Mammary epithelial cell (primary cell): ENCODE measurements at places on chromosomes 11 and 22. TPM values are rescaled to one million over a fixed set of nuclear protein-coding genes. Genes with fewer than 3 reads are reported as not detected.

The GPR83 gene
- not detected in 2 replicates for total RNA-seq

The FUT4 gene
- 0.27 and 0.33 TPM in 2 replicates for total RNA-seq

The ZFTA gene
- total RNA-seq: 10.0 TPM

The FZD4 gene
- 1.3 TPM for total RNA-seq

The MTFP1 gene
- total RNA-seq: 1.5 TPM

The IGLL1 gene
- total RNA-seq: not detected

GRCh38 chr11:11218629-11218986 is 134.4 kb downstream of the CSNK2A3 start:
- DNase-seq: no peak

DNA sequence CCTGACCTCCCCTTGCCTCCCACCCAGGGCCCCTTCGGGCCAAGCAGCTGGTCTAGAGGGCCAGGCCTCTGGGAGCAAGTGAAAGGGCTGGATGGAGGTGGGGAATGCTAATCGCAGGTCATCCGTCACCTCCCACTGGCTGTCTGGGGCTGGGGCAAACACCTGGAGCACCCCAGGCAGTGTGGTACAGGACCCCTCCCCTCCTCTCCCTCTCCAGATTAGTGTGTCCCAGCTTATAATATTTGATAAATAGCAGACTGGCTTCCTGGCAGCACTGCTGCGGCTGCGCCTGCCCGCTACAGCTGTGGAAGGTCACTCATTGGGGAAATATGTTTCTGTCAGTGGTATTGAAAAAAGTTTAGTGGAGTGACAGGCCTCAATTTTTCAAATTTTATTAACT is 90.7 kb upstream of the PHOX2A start:
- DNase-seq: no peak

GRCh38 chr11:125343718-125344131 is 152.3 kb downstream of the FEZ1 start:
- no peak for DNase-seq

- no peak for DNase-seq
Measured at GRCh38 chr11:64743591-64744543, at the start of gene RASGRP2. RASGRP2 (minus strand) TSS chr11:64744142; CDS start chr11:64742866, 1,276 bp downstream.

DNA sequence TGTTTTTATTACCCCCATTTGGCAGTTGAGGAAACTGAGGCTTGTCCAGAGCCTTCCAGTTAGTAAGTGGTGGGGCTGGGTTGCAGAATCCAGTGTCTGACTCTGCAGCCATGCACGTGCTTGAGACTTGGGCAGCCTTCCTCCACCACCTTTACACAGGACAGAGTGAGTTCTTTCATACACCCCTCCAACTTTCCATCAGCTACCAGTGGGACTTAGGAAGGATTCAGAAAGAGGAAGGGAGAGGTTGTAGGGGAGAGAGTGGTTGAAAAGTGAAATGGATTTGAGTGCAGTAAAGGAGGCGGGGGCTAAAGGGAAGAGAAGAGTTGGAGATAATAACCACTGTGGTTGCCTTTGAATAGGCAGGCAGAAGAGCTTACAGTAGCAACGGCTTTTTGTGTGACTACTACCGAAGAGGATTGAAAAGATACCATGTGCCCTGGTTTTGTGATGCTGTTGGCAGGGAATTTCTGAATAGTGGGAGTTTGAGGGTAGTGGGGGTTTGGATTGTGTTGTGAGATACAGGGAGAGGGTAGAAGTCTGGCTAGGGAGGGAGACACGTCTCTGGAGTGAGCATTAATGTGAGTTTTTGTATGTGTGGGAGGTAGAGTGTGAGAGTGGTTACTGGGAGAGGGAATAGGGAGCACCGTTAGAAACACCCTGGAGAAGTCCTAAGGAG is 1.7 kb downstream of the UVRAG start:
- DNase-seq: no peak

- no peak for DNase-seq
Measured at GRCh38 chr22:29098296-29098695, 25.5 kb downstream of the KREMEN1 start.

- DNase-seq: no peak
Measured at GRCh38 chr11:131816051-131816450, 445.6 kb downstream of the NTM start.

- no peak for DNase-seq
Measured at GRCh38 chr11:132202621-132203020, 832.2 kb downstream of the NTM start.

DNA sequence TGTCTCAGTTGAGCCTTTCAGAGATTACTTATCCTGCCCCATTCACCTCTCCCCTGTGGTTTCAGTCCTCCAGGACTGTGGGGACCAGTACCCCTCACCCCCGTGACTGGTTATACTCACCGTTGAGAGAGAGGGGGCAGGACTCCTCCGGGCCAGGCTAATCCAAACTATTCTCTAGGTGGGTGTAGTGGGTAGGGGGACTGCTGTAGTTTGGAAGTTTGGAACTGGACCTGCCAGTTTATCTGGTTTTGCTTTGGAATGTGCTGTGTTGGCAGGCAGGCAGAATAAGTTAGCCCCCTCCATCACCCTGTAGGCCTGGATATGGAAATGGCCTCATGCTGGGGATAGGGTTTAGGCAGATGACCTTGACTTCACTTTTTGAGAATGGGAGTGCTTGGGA is 13.5 kb downstream of the TEAD1 start:
- no peak for DNase-seq

GRCh38 chr11:126810776-126811175 is 189.8 kb downstream of the KIRREL3 start:
- DNase-seq: no peak

- no peak for DNase-seq
Measured at GRCh38 chr11:99814021-99814420, 793.3 kb downstream of the CNTN5 start.
